Activated CD4-positive, CD25-positive, alpha-beta regulatory T cell treated with anti-CD3 and anti-CD28 coated beads, Interleukin-2, amount 50 U/mL, for 16 hours (primary cell): ENCODE measurements at places on chromosomes 4 and X.

GRCh38 chr4:10050261-10050661 lies 29.0 kb upstream of the SLC2A9 start:
- no peak for DNase-seq

DNA sequence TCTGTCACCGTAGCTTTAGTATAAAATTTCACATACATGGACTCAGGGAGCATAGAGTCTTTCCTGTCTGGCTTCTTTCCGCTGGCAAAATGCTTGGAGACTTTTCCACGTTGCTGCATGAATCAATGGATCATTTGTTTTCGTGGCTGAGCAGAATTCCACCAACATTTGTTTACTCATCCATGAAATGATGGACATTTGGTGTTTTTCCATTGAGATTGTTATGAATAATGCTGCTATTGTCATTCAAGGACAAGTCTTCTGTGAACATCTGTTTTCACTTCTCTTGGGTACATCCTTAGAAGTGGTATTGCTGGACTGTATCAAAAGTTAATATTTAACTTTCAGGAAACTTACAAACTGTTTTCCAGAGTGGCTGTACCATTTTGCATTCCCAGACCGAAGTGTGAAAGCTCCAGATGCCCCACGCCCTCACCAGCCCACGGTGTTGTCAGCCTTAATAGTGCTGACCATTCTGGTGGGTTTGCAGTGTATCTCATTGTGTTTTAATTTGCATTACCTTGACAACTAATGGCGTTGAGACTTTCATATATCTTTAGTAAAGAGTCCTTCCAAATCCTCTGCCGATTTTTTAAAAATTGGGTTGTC lies 5.8 kb upstream of the TMEM271 start:
- DNase-seq = no peak

GRCh38 chrX:53347948-53348347 lies 66.6 kb upstream of the IQSEC2 start:
- DNase-seq = no peak

- no peak for DNase-seq
These were observed 69.4 kb upstream of the ACSL1 start for GRCh38 chr4:184895012-184895695.

GRCh38 chr4:41022116-41022515 lies 192.2 kb downstream of the APBB2 start:
- no peak for DNase-seq

- DNase-seq = no peak
These were observed 135.1 kb downstream of the SCLT1 start for GRCh38 chr4:128958194-128958593.
